ENCODE measurements at places on chromosomes 4 and X.

DNA sequence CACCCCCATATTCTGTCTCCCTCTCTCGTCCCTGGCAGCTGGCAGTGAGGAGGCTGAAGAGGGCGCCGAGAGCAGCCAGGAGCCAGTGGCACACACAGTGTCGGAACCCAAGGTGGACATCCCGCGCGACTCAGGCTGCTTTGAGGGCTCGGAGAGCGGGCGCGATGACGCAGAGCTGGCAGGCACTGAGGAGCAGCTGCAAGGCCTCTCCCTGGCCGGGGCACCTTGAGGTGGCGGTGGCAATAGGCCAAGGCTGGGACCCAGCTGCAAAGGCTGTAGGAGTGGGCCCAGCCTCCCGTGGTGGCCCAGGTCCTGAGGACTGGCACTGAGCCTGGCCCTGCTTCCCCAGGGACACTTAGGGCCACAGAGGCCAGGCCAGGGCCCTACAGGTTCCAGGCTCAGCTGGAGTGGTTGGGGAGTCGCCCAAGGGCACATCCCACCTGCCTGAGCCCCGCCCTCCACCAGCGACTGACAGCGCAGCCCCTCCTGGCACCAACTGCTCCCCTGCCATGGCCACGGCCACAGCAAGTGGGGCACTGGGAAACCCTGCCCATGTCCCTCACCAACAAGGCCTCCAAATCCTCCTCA is 13.9 kb downstream of the SASH3 start:
- DNase-seq: no peak

DNA sequence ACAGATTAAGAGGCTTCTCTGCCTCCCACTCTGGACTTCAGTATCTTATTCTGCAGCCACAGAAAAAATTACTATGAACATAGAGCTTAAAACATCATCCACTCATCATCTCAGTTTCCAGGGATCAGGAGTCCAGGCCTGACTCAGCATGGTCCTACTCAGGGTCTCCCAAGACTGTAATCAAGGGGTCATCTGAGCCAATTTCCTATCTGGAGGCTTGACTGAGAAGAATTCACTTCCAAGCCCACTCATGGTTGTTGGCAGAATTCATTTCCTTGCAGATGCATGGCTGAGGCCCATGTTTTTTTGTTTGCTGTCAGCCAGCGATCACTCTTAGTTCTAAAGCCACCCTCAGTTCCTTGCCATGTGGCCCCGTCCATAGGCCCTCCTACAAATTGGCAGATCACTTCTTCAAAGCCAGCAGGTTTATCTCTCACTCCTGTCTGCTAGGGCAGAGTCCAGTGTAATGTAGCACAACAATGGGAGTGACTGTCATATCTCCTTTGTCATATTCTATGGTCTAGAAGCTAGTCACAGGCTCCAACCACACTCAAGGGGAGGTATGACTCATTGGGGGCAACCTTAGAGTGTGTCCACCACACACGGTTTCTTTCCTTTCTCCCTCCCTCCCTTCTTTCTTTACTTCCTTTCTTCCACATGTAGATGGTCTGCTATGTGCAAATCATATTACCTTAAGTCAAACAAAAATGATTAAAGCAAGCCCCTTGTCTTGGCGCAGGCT is 251.6 kb downstream of the QDPR start:
- no peak for DNase-seq

DNA sequence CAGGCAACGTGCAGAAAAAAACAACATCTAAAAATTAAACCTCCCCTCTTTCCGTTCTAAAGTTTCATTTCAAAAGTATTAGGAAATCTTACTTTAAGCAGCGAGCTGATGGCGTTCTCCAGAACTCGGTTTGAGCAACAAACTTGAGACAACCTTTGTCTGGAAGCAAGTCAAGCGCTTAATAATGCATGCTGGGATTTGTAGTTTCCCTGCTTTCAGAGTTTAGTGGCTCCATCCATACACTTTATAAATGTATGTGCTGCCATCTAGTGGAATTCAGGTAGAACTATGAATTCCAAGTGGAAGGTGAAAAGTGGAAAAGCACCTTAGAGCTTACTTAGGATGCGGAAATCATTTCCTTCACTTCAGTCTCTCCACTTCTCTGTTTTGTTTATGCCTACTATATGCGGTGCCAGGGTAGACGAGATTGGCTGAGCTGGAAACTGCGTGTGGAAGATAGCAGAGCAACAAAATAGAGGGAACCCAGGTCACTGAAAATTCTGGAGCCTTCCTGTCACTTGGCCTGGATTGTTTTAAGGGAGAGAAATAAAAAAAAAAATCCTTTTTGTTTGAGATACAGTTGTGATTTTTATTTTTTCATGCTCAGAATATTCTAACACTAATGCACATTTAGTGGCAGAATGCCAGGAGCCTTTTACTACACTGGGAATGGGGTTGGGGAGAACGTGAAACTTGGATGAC is at the start of gene BDH2:
Gene BDH2, minus strand, starts transcription at position 144 of the 702 bp plus-strand sequence. CDS start 3,580 bp downstream, outside the sequence.
- peak; percentile 9 for DNase-seq

GRCh38 chr4:82223715-82224114 is 150.1 kb downstream of the HNRNPD start:
- DNase-seq: no peak

- no peak for DNase-seq
Observed at GRCh38 chrX:97039363-97040029, 155.8 kb downstream of the RPA4 start.

GRCh38 chr4:61782133-61782532 is 582.0 kb downstream of the ADGRL3 start:
- no peak for DNase-seq

DNA sequence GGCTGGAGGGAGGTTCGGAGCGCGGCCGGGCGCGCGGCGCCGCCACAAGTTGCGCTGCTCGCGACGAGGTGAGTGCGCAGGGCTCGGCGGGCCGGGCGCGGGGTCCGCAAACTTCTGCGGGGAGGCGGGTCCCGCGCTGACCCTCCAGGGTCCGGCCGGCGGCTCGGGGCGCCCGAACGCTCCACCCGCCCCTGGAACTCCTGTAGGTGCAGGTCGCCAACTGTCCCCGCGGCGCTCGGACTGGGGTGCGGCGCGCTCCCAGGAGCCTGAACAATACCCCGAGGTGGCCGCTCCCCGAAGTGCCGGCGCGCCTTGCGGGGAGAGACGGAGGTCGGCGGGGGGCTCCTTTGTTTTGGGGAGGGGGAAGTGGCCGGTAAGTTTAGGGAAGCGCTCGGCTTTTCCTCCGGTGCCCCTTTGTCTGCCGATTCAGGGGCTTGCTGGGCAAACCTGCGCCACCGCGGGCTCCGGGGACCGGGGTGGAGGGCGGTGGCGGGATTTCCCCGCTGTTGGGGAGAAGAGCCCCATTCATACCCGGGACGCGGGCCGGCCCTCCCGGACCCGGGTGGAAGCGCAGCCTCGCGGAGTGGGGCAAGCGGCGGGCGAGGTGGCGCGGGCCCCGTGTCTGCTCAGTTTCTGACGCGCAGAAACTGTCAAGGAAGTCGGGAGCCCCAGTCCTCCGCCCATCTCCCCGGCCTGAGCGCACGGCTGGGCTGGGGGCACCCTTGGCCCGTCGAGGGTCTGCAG is 694 bp downstream of the TBL1X start:
- peak; percentile 19 for DNase-seq

DNA sequence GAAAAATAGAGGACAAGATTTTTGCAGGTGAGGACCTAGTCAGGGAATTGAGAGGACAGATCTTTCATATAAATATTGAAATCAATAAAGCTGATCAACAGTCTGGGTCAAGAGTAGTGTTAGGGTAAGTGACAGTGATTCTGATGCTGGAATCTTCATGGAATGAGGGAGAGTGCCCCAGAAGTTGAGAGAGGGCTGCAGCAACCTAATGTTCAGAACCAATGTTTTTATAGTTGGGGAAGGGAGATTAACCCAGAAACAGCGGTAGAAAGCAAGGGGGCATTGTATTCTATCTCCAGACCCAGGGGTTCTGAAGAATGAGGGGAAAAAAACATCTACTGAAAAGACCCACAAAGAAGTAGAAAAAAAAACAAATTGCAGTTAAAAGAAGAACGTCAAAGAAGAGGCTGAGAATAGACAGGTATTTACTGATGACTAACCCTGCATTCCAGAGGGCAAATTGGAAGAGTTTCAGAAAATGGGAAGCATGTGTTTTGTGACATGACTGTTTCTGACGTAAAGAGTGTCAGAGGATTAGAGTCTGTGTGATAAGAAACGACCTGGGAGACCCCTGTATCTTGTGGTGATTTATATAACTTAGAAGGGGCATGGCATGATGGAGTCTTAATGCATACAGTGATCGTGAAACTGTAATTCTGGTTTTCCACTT is 819.6 kb upstream of the EPHA5 start:
- DNase-seq: no peak

DNA sequence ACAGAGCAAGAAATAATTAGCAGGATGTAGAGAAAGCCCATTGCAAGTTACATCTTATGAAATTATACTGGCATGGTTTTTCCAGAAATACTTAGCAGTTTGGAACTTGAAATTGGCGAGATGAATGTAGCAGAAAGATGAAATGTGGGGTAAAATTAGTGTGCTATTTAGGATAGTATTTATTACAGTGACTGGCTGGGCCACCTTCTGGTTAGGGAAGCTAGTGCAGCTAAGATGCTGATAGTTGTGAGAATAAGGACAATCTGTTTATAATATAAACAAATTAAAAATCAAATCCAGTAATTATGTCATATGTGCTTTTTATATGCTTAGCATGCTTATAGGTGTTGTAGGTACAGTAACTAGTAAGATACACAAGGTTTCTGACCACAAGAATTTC is 74.8 kb downstream of the IL15 start:
- no peak for DNase-seq

DNA sequence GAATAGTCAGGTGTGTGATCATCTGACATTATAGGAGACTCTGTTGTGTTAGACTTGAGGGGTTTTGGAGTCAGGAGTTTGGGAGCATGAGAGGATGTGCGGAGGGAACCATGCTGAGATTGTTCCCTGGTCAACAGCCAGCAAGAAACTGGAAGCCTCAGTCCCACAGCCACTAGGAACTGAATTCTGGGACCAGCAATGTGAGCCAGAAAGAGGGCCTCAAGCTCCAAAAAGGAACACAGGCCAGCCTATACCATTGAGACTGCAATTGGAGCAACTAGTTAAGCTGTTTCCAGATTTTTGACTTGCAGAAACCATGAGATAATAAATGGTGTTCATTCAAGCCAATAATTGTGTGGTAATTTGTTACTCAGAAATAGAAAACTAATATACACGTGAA is 8.7 kb upstream of the ADH1B start:
- no peak for DNase-seq

DNA sequence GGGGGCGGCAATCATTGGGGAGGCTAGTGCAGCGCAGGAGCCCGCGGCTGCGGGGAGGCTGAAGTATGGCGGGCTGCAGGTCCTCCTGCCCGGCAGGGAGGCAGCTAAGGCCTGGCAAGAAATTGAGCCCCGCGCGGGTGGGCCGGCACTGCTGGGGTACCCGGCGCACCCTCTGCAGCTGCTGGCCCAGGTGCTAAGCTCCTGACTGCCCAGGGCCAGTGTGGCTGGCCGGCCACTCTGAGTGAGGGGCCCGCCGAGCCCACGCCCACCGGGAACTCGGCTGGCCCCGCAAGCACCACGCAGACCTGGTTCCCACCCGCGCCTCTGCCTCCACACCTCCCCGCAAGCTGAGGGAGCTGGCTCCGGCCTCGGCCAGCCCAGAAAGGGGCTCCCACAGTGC is 94.9 kb downstream of the SLC39A8 start:
- DNase-seq: no peak

- DNase-seq: no peak
Observed at GRCh38 chr4:73340917-73341316, 63.2 kb upstream of the ALB start.

DNA sequence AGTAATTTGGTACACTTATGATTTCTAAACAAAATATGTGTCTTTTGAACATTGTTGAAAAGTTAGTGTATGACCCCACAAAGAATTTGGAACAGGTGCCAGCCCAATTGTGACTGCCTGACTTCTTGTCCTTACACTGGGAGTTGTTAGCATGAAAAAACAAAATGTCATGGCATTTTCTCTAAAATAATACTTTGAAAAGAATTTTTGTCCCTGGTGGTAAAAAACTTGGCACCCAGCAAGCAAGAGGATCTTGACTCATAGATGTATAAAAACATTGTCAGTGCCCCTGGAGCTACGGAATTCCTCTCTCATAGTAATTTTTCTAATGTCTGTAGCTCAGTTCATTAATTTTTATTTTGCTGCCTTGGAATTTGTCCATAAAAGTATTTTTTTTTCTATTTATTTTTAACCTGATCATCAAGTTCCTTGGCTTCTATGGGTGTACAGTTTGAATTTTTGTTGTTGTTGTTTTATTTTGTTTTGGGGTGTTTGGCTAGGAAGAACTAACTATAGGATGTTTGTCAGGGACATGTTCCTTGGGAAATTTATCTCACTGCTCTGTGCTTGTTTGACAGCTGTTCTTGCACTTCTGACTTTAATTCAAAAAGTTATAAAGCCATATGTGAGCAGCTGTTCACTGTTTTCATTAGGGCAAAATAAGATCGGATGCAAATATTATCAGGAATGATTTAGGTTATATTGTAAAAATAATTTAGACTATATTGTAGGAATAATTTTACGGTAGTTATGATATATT is 95.4 kb upstream of the NUDT6 start:
- DNase-seq: no peak

- no peak for DNase-seq
Observed at GRCh38 chr4:88963817-88964216, 93.2 kb downstream of the FAM13A start.

GRCh38 chr4:3341760-3342159 is 48.9 kb downstream of the RGS12 start:
- no peak for DNase-seq

DNA sequence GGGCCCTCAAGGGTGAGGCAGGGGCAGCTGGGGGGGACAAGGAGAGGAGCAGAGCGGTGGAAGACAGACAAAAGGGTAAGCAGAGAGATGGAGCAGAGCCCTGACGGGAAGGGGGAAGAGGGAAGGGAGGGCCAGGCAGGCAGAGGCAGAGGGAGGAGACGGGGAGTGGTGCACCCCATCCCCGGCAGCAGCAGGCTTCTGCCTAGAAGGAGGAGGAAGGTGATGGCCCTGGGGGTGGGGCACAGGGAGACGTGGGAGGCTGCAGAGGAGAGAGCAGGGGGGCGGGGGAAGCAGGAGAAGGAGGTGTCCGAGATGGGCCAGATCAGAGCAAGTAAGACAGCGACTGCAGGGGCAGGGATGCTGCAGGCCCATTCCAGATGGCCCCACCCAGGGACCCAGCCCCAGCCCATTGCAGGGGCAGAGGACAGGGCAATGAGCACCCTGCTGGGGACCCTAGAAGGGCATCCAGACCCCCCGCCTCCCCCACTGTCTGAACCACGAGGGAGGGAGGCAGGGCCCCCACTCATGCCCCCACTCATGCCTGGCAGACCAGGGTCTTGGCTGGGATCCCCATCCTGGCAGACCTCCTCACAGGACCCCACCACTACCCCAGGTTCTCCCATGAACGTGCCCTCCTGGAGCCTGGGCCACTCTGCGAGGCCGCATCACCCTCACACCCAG is 2.7 kb downstream of the L1CAM start:
- DNase-seq: no peak

- DNase-seq: no peak
Observed at GRCh38 chrX:54708404-54708803, 89.7 kb downstream of the ITIH6 start.

- no peak for DNase-seq
Observed at GRCh38 chrX:39242187-39242586, 440.9 kb downstream of the MID1IP1 start.

Data from activated T-cell treated with anti-CD3 and anti-CD28 coated beads for 1 hour (primary cell).